ENCODE measurements at places on chromosomes 5 and 9.

DNA sequence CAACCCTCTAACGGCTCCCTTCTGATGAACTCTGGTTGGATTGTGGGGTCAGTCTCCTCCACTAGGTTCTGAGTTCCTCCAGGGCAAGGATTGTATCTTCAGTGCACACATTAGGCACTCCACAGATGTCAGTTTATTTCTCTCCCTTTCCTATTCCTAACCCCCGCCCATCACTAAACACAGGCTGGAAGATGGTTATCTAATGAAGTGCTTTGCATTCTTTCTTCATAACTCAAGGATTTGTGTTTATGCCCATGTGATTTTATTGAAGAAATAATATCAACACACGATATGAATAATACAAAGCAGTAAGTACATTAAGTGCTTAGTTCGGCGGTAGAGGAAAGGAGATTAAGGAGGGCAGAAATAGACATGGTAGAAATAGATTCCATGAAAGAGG, 4.4 kb upstream of the CREBRF start:
- no peak for DNase-seq

GRCh38 chr5:9787861-9788600, 157.9 kb upstream of the TAS2R1 start:
- no peak for DNase-seq

DNA sequence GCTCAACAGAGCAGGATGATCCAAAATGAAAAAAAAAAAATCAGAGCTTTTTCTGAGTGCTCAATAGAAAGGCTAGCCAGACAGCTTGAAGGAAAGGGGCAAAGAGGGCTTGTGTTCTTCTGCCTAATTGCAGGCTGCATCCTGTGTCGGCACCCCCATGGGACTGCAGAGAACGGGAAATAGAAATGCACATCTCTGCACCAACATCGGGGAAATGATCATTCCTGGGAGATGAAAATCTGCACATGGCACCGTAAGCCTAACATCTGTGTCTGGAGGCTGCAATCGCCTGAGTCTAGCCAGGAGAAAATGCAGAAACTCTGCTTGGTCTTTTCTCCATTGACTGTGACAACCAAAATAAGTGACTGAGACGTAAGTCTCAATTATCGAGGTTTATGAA, 243.9 kb downstream of the ICE1 start:
- no peak for DNase-seq

GRCh38 chr5:133056891-133057290, 5.1 kb downstream of the HSPA4 start:
- DNase-seq: no peak

DNA sequence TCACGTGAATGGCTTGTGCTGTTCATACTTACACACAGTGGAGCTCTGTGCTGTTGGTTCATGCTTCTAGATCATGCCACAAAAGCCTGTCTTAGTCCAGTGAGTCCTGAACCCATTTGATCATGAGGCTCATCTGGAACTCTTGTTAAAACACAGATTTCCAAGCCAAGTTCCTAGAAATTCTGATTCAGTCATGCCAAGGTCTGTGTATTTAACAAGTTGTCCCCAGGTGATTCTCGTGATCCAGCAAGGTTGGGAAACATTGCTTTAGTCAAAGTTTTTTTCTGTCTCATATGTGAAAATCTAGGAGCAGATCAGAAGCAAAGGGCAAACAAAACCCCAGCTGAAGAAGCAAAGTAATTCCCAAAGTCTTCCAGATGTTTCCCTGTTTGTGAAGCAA, 112.5 kb upstream of the GAS1 start:
- no peak for DNase-seq
